Epithelial cell of prostate (primary cell): ENCODE measurements at places on chromosomes 5 and 9.

DNA sequence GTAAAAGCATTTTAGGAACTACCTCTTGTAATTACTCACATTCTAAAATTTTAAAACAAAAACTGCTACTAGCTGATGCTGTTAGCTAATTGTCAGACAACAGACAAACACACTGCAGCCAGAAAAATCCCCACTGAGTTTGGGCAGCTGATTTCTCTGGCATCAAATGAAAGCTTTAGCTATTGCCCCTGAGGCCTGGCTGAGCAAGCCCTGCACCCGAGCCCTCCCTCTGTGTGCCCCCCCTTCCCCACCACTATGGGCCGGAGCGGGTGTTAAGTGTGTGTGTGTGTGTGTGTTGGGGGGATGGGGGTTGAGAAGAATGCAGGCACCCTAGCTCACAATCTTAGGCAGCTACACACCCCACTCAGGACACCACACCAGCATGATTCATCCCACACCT is 2.4 kb downstream of the NEUROG1 start:
- DNase-seq, result no peak

- DNase-seq, result no peak
Measured at GRCh38 chr5:68533571-68534084, 318.1 kb downstream of the PIK3R1 start.

- no peak for DNase-seq
Measured at GRCh38 chr5:78984439-78985115, 533 bp downstream of the ARSB start.

GRCh38 chr9:126226991-126227936 is 99.4 kb upstream of the MVB12B start:
- no peak for DNase-seq

DNA sequence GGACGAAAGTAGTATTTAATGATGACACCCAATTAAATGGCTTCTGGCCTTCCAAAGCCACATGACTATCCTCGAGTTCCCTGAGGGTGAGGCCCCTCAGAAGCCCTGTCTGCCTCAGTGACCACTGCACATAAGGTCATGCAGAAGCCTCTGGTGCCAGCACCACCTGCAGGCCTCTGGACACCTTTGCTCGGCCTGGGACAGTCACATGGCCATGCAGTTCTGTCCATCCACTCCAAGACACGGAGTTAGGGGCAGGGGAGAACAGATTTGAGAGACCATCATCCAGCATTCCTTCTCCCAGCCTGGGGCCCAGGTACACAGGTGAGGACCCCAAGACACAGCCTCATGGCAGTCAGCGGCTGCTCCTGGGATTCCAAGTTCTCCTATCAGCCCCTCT is 145.0 kb downstream of the ROR2 start:
- no peak for DNase-seq

DNA sequence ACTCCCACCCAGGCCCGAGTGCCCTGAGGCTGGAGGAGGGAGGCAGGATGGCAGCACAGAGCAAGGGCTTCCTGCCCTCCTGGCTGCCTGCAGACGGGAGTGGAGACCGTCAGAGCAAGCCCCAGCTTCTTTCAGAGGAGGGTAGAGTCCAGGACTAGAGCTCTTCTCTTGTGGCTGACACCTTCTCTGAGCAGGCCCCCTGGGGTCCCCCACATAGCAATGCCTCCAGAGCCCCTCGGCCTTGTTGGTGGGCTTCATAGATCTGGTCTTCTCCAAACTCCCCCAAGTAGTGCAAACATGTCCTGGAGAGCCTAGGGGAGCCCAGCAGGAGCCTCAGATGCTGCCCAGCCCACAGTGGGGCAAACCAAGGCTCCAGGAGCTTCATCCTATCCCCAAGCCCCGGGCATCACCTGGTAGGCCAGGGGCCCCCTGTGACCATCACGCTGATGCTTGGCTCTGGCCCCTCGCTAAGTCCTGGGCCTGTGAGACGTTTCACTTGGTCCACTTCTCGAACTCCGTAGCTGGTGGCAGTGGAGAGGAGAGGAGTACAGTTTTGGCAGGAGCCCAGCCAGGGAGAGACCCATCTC is 2.0 kb downstream of the MZB1 start:
- no peak for DNase-seq

GRCh38 chr5:900781-901180 is 8.1 kb downstream of the TRIP13 start:
- no peak for DNase-seq

DNA sequence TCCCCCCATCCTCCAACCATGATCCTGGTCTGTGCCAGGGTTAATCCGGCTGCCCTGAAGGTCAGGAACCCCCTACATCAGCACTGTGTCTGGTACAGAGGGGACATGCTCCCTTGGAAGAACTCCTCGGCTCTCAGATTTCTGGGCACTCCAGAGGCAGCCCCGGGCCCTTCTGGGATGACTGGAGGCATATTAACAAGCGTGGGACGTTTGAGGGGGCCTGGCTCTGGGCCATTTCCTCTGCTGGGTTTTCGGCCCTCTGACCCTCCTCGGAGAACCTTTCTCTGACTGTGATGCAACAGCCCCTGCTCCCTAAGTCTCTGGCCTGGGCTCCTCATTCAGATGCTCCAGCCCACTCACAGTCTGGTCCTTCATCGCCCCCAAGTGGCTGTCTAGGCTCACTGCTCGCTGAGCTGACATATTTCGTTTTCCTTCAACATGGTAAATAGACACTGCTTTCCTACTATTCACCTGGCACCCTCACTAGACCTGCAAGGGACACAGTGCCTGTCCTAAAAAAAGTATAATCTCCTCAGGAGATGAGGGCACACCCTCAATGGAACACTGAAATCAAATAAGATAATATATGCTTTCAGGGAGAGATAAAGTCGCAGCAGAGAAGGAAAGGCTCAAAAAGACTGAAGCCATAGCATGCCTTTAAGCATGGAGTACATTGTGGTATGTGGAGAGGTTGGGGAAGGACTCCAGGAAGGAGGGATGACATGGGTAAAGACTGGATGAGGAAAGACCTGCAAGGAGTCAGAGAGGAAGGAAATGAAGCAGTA is 404.7 kb upstream of the TRPC7 start:
- peak; percentile 6 for DNase-seq

GRCh38 chr5:135323701-135324132 is 75.3 kb downstream of the MACROH2A1 start:
- no peak for DNase-seq

- no peak for DNase-seq
Measured at GRCh38 chr5:82417776-82418607, 139.8 kb upstream of the RPS23 start.

DNA sequence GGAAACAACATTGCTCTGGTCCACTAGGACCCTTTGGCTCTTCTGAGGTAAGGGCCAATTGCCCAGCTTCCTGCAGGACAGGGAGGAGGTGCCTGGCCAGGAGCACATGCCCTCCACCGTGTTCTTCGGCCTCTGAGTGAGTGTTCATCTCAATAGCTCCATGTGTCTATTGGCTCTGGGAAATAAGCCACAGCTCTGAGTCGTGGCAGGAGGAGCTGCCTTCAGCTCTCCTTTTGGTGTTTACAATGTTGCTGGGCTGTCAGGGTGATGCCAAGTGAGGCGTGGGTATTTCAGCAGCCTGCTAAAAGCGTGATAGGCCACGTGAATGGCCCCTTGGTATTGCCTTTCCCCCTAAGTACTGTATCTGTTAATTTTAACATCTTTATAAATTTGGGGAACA is 26.6 kb downstream of the GADD45G start:
- DNase-seq, result no peak

- DNase-seq, result no peak
Measured at GRCh38 chr9:15761551-15761950, 208.7 kb downstream of the CCDC171 start.

- no peak for DNase-seq
Measured at GRCh38 chr5:20276959-20277263, 288.9 kb upstream of the CDH18 start.

- DNase-seq, result no peak
Measured at GRCh38 chr9:133528876-133529241, 4.1 kb upstream of the MYMK start.

DNA sequence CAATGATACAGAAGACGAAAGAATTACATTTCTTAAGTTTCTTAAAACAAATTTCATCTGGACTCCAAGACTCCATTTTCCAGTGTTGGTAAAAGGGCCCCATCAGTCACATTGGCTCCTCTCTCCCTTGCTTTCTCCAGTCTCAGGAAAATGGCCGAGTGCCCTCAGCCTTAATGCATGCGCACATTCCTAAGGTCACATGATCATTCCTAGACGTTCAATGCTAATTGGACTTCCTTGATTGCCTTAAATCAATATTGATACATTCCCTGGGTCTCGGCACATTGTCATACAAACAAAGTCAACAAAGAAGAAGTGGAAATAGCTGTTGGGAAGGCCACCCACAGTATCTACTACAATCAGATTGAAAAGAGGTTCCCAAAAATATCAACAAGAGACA is 413.6 kb upstream of the GRAMD2B start:
- no peak for DNase-seq

DNA sequence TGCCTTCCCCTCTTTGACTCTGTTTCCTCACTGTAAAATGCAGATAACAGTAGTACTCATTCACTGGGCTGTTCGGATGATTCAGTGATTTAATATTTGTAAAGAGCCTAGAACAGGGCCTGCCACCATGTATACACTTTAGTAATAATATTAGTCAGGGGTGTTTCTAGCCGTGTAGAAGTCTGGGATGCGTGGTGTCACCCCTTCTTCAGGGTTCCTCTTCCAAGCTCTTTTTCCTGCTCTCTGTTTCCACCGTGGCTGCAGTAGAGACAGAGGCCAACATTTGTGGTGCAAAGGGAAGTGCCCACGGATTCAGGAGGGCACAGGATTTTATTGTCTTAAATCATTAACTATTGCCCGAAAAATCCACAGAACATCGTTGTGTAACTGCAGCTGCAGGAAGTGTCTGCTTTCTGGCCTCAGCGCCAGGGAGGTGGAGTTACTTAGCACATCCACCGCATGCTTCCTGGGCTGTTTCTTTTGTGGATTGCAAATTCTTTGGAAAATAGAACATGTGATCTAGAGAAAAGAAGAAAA is 61.7 kb downstream of the TRIO start:
- peak; percentile 29 for DNase-seq

DNA sequence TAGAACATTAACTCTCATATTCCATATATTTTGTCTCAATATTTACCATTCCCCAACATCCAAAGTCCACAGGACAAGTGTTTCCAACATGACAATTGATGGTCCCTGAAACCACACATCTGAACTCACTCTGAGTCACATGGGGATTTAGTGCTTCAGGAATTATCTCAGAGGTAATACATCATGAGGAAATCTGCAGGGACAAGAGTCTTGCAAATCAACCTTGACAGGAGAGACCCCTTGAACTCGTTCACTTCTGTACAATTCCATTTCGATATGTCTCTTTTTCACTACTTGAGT is 119.7 kb upstream of the ABCA1 start:
- no peak for DNase-seq

DNA sequence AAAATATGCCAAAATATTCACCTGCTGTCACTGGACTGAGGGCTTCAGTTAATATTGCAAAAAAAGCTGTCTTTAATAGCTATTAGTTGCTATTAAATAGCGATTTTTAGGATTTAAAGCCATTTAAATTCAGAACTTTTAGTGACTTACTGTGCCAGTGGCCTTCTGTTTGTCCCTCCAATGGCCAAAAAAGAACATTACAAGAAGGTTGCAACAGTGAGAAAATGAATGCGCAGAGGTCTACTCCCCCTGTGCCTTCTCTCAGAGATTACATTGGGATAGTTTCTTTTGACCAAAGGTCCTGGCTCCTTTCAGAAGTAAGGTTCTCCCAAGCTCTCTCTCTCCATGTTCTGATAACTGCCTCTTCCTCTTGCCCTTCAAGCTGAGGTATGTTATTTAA is 930.3 kb upstream of the ARRDC3 start:
- no peak for DNase-seq

- no peak for DNase-seq
Measured at GRCh38 chr5:14486996-14487896, 94.3 kb upstream of the OTULINL start.

- DNase-seq, result no peak
Measured at GRCh38 chr5:42689391-42689790, 67.2 kb upstream of the CCDC152 start.

DNA sequence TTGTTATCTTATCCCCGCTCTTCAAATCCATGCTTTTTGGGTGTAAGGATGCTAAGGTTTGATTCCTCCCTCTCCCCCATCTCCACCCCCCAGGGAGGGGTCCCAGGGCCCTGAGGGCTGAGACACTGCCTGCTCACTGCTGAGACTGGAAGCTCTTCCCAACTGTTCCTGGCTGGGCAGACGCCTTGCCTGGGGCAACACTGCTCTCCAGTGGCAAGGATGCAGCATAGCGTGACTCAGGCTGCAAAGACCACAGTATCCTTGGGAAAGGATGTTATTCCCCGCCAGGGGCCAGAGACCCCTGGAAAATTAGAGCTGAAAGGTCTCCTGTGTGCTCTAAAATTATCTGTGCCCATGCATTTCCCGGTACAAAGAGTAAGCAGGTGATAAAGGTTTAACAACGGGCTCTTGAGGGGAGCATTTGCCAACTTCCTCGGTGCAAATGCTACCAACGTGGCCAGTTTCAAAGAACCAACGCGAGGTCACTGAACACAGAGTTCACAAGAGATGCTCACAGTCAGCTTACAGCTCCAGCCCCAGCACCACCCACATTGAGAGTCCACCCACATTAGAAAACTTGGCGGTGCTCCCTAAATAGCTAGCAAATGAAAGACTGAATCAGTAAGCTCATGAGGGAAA is 271.9 kb downstream of the NSG2 start:
- DNase-seq, result no peak

GRCh38 chr5:71953866-71954265 is 153.4 kb upstream of the MAP1B start:
- no peak for DNase-seq

- no peak for DNase-seq
Measured at GRCh38 chr5:147240266-147240985, 5.6 kb downstream of the STK32A start.

DNA sequence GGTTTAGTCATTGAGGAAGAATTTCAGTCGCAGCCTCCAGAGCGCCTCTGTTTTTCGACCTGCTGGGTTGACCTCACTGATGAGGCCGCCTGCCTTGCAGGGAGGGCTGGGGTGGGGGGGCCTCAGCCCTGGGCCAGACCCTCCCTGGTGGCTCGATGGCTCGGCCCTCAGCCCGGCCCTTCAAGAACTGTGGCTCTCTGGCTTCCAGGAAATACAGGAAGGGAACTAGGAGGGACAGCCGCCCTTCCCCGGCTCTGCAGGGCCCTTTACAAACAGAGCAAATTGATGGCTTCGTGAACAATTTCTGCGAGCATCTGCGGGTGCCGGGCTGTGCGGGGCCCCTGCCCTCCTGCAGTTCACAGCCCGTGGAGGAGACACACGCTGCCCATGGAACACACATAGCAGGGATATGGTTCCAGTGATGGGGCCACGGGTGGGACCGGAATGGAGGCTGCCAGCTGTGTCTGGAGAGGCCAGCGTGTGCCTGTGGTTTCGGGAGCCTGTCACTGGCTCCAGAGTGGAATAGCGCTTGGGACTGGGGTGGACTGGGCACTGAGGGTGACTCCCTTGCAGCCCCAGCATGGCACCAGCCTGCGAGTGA is 39.6 kb downstream of the COL5A1 start:
- DNase-seq, result no peak

- no peak for DNase-seq
Measured at GRCh38 chr5:67493676-67494075, 297.1 kb upstream of the CD180 start.

- DNase-seq, result no peak
Measured at GRCh38 chr5:32100691-32101302, 73.3 kb downstream of the GOLPH3 start.

GRCh38 chr5:178152491-178153444 is 917 bp downstream of the NHP2 start:
- DNase-seq, result no peak
